ENCODE measurements at places on chromosomes 3 and 15.

DNA sequence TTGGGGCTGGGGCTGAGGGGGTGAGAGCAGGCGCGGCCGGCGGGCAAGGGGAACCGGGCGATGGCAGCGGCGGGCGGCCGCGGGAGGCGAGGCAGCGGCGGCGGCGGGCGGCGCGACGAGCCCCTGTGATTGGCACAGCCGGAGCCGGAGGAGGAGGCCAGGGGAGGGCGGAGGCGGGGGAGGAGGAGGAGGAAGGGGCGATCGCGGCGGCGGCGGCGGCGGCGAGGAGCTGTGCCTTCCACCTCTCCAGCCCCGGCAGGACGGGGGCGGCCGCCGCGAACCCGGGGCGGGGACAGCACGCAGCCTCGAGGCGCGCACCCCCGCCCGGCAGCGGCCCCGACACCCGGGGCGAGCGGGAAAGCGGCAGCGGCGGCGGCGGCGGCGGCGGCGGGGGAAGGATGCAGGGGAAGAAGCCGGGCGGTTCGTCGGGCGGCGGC lies at the start of gene SLCO3A1:
Gene SLCO3A1, plus strand, starts transcription at position 198 of the 437 bp plus-strand sequence.
- DNase-seq, result peak; percentile 62

DNA sequence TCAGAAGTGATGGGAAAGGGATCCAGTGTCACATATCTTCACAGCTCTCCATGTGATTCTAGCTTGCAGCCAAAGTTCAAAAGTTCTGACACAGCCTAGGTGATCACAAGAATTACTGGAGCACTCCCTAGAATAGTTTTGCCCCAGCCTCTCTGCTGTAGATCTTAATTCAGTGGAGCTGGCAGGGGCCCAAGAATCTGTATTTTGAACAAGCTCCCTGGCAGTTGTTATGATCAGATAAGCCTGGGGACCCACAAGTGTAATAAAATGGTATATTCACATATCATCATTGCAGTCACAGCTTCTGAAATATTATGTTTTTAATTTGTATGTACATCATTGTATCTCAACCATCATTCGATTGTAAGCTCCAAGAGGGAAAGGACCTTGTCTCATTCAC lies 62.3 kb downstream of the NOX5 start:
- no peak for DNase-seq

- no peak for DNase-seq
Measured at GRCh38 chr3:8838234-8838633, 68.8 kb upstream of the OXTR start.

- DNase-seq, result no peak
Measured at GRCh38 chr3:156471431-156471830, 83.5 kb downstream of the SSR3 start.

- DNase-seq, result no peak
Measured at GRCh38 chr3:172643506-172644179, 67.2 kb downstream of the NCEH1 start.

GRCh38 chr3:71542521-71543370 lies 40.8 kb downstream of the FOXP1 start:
- no peak for DNase-seq

DNA sequence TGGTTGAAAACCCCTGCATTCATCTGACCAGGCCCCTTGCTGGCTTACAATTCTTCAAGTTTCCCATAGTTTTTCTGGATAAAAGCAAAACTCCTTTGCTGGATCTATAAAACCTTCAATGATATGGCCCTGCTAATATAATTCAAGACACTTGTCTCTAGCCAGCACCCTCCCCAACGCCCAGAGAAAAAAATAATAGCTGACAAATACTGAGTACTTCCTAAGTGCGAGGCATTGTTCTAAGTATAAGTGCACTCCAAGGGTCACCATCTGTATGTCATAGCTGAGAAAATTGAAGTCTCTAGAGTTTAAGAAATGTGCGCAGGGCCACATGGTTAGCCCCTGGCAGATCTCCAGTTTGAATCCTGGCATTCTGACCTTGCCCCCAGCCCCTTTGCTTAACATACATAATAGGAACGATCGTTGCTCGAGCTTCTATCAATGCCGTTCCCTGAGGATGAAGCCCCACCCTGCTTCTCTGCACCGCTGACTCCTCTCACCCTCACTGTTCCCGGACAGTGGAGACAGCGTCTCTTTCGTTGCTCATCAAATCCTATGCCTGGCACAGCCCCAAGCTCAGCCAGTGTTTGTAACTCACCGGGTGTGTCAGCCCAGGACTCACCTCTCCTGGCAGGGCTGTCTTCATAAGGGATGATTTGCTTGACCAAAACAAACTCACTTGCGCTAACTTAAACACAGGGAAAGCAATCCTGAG lies 377.1 kb upstream of the PROK2 start:
- DNase-seq, result no peak

- no peak for DNase-seq
Measured at GRCh38 chr3:35900079-35900478, 260.8 kb downstream of the ARPP21 start.

DNA sequence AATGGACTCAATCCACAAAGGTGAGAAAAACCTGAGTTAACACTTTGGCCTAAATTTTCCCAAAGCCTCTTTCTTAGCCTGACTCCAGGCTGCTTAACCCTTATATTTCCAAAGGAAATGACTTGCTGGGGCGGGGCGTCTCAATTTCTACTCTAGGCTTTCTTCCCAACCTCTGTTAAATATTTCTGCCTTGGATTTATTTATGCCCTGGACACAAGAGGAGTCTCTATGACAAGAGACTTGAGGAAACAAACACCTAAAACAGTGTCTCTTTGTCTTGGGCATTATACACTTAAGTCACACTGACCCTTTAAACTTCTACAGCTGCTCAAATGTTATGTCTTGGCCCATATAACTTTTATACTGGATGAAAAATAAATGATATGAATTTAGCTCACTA lies 28.3 kb upstream of the AP4E1 start:
- DNase-seq, result no peak

GRCh38 chr3:61829722-61830350 lies 268.5 kb downstream of the PTPRG start:
- no peak for DNase-seq

DNA sequence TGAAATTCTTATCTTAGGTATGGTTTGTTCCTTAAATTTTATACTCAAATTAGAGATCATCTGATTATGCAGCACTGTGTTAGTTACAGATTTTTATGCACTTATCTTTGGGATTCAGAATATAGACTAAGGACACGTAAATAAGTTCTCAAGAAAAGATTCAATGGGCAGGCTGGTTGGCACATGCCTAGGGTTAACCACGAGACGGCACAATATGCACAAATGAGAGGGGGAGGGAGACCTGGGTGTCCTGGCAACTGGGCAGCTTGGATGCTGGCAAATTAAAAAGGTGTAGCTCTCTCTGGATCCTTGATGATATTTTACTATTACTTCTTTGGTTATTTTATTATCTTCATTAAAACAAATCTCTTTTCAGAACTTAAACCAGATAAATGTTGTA lies 672 bp downstream of the AADAC start:
- DNase-seq, result no peak

- no peak for DNase-seq
Measured at GRCh38 chr3:53226142-53226840, 29.5 kb downstream of the TKT start.

DNA sequence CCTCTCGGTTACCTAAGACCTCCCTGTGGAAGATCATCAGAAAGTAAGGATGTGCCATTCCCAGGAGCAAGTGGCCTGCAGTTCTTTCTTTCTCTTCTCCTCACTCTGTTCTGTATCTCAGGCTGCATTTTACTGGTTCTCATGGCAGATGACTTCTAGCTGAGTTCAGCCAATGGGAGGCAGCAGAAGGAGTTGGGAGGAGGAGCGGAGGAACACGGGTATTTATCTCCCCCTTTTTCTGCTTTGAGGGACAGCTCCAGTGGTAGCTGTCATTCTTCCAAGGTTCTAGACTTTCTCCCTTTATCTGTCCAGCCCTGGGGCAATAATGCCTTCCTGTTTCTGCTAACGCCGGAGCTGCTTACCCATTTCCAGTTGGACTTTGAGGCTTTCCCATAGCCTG lies 339.9 kb downstream of the NR2F2 start:
- DNase-seq, result no peak

- DNase-seq, result no peak
Measured at GRCh38 chr15:32646291-32646690, 4.8 kb downstream of the SCG5 start.

GRCh38 chr3:175308097-175308496 lies 449.0 kb downstream of the NAALADL2 start:
- DNase-seq, result no peak

DNA sequence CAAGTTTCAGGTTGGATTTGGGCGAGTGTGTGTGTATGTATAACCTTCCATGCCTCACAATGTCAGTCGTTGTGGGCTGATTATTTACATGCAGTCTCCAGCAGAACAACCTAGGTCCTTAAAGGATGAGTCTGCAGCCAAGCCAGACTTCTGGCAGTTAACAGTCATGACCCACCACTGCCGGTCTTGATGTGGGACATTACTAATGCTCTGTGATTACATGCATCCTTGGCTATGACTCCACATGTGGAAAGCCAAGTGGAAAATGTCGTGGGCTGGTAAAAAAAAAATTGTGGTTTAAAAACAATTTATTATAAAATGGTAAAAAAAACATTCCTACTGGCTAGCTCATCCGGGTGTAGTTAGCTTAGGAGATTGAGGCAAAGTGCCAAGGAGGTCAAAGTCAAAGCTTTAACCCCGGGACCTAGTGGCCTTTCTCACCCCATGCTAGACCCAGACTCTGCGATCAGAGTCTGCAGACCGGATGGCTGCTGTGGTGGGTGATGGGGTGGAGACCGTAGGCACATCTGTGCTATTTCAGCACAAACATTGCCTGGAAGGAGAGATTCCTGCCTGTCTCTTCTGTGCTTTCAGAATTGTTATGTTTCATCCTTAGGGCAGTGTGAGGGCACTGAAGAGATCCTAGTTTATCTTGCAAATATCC lies 6.8 kb downstream of the RARRES1 start:
- no peak for DNase-seq

GRCh38 chr3:8954938-8955763 lies 8.1 kb downstream of the RAD18 start:
- DNase-seq, result no peak

- no peak for DNase-seq
Measured at GRCh38 chr3:53712817-53713388, 133.3 kb downstream of the CHDH start.

All from activated CD4-positive, alpha-beta T cell treated with anti-CD3 and anti-CD28 coated beads for 1 hour (primary cell).